ENCODE measurements at places on chromosomes 3 and 15. TPM values are rescaled to one million over a fixed set of nuclear protein-coding genes. Genes with fewer than 3 reads are reported as not detected.

ECE2 gene
- total RNA-seq = not detected

KLF15 gene
- total RNA-seq = 0.62 TPM

CDHR4 gene
- not detected for total RNA-seq

- no peak for DNase-seq
- H3K4me1 ChIP-seq = no peaks in the 10 kb centered on the region
- H3K27me3 ChIP-seq = no peaks in the 10 kb centered on the region
- H3K27ac ChIP-seq = no peak overlapping the region
- H3K36me3 ChIP-seq = peaks cover 43% of the 10 kb centered on the region
Observed at GRCh38 chr3:149858911-149859310, 45.9 kb downstream of the RNF13 start.

- H3K36me3 ChIP-seq = peaks cover 8% of the 10 kb centered on the region
- H3K27ac ChIP-seq = no peak overlapping the region
- no peaks in the 10 kb centered on the region for H3K27me3 ChIP-seq
- DNase-seq = no peak
- no peaks in the 10 kb centered on the region for H3K4me1 ChIP-seq
- H3K4me3 ChIP-seq = no peak overlapping the region
Observed at GRCh38 chr3:100759950-100760349, 50.7 kb downstream of the TFG start.

- no peaks in the 10 kb centered on the region for H3K36me3 ChIP-seq
- H3K4me1 ChIP-seq = no peaks in the 10 kb centered on the region
- peaks cover 3% of the 10 kb centered on the region for H3K27me3 ChIP-seq
- no peak overlapping the region for H3K27ac ChIP-seq
- no peak overlapping the region for H3K4me3 ChIP-seq
- DNase-seq = no peak
Observed at GRCh38 chr3:179896507-179896906, 140.2 kb downstream of the PEX5L start.

GRCh38 chr3:110618512-110619226 is 452.9 kb upstream of the NECTIN3 start:
- H3K4me3 ChIP-seq = no peak overlapping the region
- peaks cover 4% of the 10 kb centered on the region for H3K27me3 ChIP-seq
- no peaks in the 10 kb centered on the region for H3K36me3 ChIP-seq

DNA sequence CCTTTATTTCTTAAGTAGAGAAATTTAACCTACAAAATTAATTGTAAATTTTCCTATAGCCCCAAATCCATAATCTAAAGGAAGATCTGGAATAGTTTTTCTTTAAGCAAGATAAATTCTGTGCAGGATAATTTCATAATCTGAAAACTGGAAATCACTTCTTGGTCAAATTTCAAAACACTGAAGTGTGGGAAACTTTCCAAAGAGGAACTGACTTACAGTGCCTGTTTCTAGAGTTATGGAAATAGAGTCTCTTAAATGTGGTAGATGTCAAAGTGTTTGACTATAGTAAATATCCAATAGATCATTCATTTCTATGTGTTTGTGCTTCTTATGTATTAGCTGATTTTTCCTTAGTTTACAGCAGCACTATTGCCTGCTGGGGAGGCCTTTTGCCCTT is 1.6 kb upstream of the P2RY13 start:
- no peak overlapping the region for H3K27ac ChIP-seq
- no peak for DNase-seq
- no peak overlapping the region for H3K4me3 ChIP-seq

DNA sequence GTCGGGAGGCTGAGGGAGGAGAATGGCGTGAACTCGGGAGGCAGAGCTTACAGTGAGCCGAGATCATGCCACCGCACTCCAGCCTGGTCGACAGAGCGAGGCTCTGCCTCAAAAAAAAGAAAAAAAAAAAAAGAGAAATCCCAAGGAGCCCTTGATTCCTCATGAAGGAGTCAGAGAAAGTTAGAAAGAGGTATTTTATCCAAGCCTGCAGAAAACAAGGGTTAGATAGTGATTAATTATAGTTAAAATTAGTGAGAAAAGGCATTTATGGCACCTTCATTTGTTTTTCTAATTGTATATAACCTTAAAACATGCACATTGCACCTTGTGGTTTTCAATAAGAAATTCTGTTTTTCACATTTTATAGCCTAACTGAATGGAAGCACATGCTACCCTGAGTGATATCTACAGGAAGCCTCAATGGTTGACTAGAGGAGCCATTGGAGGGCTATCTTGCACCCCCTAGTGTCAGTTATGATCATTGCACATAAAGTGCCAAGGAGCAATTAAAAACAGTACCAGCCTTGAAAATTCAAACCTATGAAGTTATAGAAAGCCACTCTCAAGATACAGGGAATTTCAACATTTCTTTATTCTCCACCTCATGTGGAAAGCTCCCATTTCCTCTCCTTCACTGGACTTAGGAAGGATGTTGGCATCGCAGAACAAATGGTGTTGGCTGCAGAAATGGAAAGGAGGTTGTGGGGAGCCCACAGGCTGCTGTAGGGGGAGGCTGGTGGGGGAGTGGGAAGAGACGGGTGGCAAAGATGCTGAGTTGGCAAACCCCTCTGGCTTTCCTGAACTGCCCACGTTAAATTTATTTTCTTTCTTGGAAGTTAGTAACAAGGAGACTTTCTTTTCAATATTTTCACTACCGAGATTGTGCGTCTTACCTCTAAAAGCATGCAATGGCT is 48.5 kb downstream of the ITGA11 start:
- peaks cover 13% of the 10 kb centered on the region for H3K4me1 ChIP-seq
- no peaks in the 10 kb centered on the region for H3K36me3 ChIP-seq
- H3K4me3 ChIP-seq = no peak overlapping the region
- H3K27ac ChIP-seq = no peak overlapping the region

GRCh38 chr3:120682095-120682681 is at the start of gene HGD:
Gene HGD, minus strand, starts transcription at chr3:120682239. Its CDS starts 128 bp downstream, at chr3:120682111.
- H3K36me3 ChIP-seq = peaks cover 4% of the 10 kb centered on the region
- no peak within 1 kb of the TSS for H3K27ac ChIP-seq
- H3K4me1 ChIP-seq = peaks cover 6% of the 10 kb centered on the region
- no peaks in the 10 kb centered on the region for H3K27me3 ChIP-seq

DNA sequence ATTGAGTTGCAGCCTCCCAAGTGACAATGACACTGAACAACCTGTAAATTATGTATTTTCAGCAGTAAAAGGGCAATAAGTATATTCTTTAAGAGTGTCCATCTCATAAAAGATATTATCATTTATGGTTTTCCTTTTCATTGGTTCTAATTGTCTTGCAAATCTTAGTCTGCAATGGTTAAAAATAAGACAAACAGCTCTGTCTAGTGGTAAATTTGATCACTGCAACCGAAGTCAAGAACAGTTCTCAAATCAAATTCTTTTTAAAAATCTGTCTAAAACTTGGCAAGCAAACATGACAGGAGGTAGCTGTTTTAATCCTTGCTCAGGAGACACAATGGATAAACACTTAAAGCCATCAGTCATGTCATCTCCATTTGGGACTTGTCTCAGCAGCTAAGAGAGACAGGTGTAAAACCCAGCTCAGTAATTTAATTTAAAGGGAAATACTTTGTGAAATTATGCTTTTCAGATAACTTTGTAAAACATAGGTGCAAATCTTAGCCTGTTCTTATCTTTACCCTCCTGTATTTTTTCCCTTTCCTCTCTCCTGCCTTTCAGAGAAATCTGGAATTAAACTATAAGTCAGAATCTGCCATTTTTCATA is 150.3 kb upstream of the ARHGEF26 start:
- DNase-seq = no peak
- no peak overlapping the region for H3K27ac ChIP-seq
- H3K4me3 ChIP-seq = no peak overlapping the region
- no peaks in the 10 kb centered on the region for H3K4me1 ChIP-seq
- H3K27me3 ChIP-seq = peaks cover 15% of the 10 kb centered on the region
- H3K36me3 ChIP-seq = no peaks in the 10 kb centered on the region

GRCh38 chr3:188126934-188127333 is 27.0 kb upstream of the LPP start:
- no peaks in the 10 kb centered on the region for H3K27me3 ChIP-seq
- peaks cover 16% of the 10 kb centered on the region for H3K4me1 ChIP-seq
- H3K4me3 ChIP-seq = no peak overlapping the region
- H3K27ac ChIP-seq = no peak overlapping the region

DNA sequence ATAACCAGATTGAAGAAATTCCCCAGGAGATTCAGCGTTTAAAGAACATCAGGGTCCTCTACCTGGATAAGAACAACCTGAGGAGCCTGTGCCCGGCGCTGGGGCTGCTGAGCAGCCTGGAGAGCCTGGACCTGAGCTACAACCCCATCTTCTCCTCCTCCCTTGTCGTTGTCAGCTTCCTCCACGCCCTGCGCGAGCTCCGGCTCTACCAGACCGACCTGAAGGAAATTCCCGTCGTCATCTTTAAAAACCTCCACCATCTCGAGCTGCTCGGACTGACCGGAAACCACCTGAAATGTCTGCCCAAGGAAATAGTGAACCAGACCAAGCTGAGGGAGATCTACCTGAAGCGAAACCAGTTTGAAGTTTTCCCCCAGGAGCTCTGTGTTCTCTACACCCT is 9.4 kb upstream of the LRRC34 start:
- H3K27ac ChIP-seq = no peak overlapping the region
- no peaks in the 10 kb centered on the region for H3K27me3 ChIP-seq
- no peaks in the 10 kb centered on the region for H3K36me3 ChIP-seq
- H3K4me1 ChIP-seq = no peaks in the 10 kb centered on the region
- no peak overlapping the region for H3K4me3 ChIP-seq

DNA sequence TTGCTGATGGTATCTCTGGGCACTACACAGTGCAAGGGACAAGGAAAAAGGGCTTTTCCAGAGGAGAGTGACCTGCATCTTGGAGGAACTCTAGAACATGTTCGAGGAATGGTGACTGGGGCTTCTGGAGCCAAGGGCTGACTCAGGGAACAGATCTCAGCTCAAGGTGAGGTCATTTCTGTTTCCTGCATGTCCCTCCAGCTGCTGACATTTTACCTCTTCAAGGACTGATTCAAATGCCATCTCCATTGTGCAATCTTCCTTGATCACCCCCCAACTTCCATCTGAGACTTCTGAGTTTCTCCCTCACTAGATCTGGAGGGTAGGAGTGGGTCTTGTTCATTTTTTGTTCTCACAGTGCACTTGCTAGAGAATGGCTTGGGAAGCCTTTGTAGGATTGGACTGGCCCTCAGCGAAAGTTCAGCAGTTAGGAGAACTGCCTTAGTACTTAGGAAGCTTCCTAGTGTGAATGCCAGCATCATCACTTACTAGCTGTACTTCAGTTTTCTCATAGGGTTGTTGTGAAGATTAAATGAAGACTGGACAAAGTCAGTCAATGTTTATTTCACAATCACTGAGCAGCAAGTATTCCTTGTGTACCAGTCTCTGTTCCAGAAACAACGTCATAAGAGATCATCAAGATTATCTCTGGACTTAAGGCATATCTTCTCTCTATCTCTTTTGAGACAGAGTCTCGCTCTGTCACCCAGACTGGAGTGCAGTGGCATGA is 2.6 kb upstream of the IDH3A start:
- H3K27ac ChIP-seq = no peak overlapping the region
- peaks cover 29% of the 10 kb centered on the region for H3K4me1 ChIP-seq
- no peak for DNase-seq
- no peak overlapping the region for H3K4me3 ChIP-seq
- H3K27me3 ChIP-seq = no peaks in the 10 kb centered on the region
- peaks cover 7% of the 10 kb centered on the region for H3K36me3 ChIP-seq
